ENCODE measurements at places on chromosomes 6 and 20. TPM values are rescaled to one million over a fixed set of nuclear protein-coding genes. Genes with fewer than 3 reads are reported as not detected.

Gene ASIP
- total RNA-seq, result not detected

Gene GTSF1L
- total RNA-seq, result not detected

Gene CFB
- total RNA-seq, result 1.9 TPM

Gene FAXC
- total RNA-seq, result 5.9 TPM

Gene LKAAEAR1
- total RNA-seq, result 2.3 TPM

Gene HLA-DRA
- not detected for total RNA-seq

Gene ACTL10
- total RNA-seq, result not detected

Gene TMC2
- not detected for total RNA-seq

Gene SYNDIG1
- 1.9 TPM for total RNA-seq

Gene CDC40
- 7.9 TPM for total RNA-seq

Gene BRPF3
- total RNA-seq, result 9.1 TPM

Gene PTGIS
- total RNA-seq, result 0.02 TPM

Gene PPP1R16B
- total RNA-seq, result 0.15 TPM

Gene DDO
- 0.16 TPM for total RNA-seq

Gene SLC22A3
- 40.2 TPM for total RNA-seq

Gene SERPINB6
- 140 TPM for total RNA-seq

Measured in A549 treated with Mapracorat at 1 μM for 4 hours (cell line).